ENCODE measurements at places on chromosomes 16 and 17.
A peak's percentile ranks its signal among the peaks of the same experiment; 100 is the strongest.

DNA sequence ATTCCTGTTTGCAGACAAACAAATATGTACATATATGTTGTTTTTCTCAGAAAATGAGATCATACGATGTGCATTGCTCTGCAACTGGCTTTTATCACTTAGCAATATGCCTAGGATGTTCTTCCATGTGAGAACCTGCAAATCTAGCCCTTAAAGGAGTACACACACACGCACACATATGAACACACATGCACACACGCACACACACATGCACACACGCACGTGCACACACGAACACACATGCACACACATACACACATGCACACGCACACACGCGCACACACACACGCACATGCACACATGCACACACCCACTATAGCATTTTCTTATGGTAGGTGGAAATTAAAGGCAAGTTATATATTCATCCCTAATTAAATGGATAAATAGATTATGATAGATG lies 8.1 kb upstream of the OR2C1 start:
- DNase-seq, result no peak

DNA sequence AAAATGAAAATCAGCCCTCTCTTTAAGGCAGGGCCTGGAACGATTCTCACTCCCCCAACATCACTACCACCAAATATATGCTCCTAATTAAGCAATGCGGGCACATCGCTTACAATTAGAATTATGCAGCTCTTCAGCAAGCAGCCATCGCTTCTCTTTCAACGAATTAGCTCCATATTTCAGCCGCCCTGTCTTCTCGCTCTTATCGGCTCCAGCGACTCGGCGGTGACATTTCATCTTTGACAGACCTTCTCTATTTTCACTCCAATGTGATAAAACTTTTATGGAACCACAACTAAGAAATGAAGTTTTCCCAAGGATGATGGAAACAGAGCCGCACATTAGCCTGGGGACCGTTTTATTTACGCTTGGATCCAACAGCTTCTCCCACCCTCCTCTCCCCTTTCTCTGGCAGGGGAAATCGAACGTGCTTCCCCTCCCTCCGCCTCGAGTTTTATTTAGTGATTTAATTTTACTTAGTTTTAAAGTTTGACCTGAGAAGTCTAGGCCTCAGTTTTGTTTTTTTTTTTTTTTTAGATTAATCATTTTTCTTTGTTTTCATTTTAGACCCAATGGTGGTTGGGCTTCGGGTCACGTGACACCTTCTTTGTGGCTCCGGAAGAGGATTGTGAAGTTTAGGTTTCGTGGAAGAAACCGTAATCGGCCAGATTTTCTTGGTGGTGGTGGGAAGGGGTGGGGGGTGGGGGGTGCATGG lies 3.1 kb upstream of the HOXB2 start:
- peak; percentile 13 for DNase-seq

GRCh38 chr16:1496464-1496863 lies 3.3 kb downstream of the TELO2 start:
- no peak for DNase-seq

DNA sequence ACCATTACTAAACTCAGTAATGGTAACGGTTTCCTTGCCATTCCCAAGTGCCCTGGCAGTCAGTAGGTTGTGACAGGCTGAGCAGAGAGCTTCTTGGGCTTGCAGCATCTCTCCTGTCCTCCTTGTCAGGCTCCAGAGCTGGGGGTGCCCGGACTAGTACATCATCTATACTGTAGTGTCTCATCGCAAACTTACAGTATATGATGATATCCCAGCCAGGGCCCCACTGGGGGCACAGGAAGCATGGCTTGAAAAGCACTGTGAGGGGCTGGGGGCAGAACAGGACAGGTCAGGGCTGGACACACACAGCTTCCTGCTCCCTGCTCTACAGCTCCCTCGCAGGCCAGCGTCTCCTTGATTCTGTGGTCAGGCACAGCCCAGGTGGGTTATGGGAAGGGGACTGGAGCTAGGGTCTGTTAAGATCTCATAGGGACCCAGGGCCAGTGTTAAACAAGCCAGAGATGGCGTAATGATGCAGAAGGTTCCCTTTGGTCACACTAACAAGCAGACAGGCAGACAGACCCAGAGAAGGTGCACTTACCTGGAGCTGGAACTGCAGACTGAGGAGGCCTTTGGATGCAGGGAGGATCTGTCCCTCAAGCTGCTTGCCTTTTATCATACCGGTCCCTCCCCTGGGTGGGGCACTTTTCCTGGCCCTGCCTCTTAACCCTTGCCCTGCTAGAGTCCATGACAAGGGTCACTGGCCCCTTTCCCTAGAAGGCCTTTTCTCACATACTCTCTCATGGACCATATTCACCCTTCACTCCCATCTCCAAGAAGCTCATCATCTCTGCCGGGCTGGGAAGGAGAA lies 6.8 kb downstream of the ERAL1 start:
- no peak for DNase-seq

- DNase-seq, result no peak
Observed at GRCh38 chr16:86037999-86038925, 139.3 kb downstream of the IRF8 start.

DNA sequence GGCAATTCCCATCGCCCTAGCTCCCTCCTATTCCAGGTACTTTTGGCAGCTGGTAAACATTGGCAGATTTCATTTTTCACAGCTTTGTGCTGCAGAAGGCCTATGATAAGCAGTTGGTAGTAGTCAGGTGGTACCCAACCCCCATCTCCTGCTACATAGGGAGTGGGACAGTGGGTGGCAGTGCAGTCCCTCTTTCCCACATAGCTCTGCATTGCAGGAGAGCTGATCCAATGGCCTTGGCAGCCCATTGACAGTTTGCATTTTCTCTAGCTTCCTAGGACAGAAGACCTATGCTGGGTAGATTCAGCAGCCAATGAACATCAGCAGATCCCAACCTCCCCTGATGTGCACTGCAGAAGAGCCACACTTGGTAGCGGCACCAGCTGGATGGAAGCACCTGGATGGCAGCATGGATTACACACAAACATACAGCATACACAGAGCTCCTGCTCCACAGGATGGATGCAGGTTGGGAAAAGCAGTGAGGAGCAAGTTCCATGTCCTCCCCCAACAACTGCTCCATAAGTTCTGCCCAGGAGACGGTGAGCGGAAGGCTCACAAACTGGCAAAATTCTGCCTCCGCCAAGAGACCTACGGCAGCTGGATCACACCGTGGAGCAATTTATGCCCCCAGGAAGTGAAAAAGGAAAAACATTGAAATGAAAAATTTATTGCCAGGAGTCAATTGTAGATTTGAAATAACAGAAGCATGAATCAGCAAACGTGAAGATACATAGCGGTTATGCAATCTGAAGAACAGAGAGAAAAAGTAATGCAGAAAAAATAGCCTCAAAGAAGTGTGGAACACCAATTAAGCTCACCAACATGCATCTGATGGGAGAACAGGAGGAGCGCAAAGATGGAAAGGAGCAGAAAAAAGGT lies 95.7 kb downstream of the CACNG1 start:
- DNase-seq, result no peak

- no peak for DNase-seq
Observed at GRCh38 chr17:64178011-64178825, 48.3 kb upstream of the ERN1 start.

- DNase-seq, result no peak
Observed at GRCh38 chr16:21989133-21989532, 11.8 kb downstream of the PDZD9 start.

- no peak for DNase-seq
Observed at GRCh38 chr16:84753412-84754326, 53.9 kb downstream of the USP10 start.

DNA sequence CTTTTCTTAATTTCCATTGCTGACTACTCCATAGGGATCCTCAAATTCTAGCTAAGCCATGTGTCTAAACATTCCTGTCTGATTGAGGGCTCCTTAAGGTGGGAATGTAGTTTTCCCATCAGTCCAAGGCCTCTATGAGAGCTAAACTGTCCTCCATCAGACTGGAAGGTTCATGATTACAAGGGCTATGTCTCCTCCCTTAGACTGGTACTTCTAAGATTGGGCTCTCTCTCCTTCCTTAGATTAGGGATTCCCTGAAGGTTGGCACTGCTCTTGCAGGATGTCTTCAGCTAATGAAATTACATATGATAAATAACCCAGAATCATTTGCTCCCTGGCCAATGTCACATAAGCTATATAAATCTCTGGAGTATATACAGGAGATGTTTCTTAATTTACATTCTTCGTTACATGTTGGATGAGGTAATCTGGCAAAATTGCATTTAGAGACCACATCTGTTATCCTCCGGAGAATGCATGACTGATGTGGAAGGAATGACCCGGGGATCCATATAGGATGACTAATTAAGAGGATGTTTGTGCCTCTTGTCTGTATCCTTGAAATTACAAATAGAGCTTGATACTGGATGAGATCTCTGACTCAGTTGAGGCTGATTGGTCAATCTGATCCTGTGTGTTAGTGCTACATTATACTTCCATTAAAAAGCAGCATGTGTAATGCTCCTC lies 14.2 kb downstream of the B4GALNT2 start:
- no peak for DNase-seq

DNA sequence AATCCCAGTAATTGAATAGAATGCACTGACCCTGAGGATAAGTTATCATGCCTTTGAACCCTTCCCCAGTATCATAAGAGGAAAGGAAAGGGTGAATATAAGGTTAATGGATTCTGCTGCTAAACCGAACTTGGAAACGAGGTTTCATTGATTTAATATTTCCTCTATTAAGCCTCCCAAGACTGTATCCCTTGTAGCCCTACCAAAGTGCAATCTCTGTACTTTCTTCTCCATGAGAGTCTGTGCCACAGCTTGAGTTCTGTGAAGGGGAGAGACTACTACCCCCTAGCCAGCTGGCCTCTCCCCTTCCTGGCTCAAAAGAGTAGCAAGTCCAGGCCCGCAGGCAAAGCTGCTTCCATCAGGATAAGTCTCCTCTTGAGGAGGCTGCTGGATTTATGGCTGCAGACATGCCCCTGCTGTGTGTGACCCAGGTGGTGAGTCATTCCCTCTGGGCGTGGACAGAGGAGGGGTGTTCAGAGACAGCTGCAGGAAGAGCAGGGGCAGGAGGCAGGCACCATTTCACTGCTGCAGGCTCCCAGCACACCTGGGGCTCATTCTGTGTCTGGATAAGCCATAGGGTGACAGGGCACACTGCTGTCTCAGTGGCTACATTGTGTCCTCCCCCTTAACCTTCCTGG lies 58.4 kb downstream of the TOM1L2 start:
- no peak for DNase-seq

DNA sequence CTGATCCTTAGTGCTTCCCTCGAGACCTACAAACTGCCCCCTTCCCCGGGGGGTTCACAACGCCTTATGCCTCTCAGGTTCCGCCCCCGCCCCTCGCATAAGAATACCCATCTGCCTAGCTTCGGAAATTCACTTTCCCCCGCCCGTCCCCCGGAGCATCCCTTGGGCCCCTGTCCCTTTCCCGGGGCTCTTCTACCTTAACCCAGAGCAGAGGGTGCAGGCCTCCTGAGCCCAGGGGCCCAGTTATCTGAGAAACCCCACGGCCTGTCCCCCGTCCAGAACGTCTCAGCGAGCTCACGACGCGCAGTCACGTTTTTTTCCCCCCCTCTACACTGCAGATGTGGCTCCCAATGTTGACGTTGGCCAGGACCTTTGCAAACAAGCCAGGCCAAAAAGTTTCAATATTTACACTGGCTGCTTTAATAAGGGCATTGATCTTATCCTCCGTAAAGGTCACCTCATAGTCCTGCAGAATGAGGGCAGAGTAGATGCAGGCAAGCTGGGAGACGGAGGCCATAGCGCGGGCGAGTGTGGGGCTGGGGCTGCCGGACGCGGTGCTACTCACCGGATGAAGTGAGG lies 1.4 kb upstream of the NBR1 start:
- DNase-seq, result no peak

DNA sequence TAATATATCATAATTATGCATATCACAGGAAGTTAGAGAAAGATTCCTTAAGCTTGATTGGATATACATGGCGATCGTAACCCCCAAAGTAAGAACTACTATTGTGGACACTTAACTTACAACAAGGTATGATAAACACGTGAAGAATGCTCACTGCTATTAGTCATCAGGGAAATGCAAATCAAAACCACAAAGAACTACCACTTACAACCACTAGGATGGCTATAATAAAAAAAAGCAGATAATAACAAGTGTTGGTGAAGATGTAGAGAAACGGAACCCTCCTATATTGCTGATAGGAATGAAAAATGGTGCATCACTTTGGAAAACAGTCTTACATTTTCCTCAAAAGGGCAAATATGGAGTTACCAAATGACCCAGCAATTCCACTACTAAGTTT lies 265.9 kb downstream of the SLC39A11 start:
- DNase-seq, result no peak

DNA sequence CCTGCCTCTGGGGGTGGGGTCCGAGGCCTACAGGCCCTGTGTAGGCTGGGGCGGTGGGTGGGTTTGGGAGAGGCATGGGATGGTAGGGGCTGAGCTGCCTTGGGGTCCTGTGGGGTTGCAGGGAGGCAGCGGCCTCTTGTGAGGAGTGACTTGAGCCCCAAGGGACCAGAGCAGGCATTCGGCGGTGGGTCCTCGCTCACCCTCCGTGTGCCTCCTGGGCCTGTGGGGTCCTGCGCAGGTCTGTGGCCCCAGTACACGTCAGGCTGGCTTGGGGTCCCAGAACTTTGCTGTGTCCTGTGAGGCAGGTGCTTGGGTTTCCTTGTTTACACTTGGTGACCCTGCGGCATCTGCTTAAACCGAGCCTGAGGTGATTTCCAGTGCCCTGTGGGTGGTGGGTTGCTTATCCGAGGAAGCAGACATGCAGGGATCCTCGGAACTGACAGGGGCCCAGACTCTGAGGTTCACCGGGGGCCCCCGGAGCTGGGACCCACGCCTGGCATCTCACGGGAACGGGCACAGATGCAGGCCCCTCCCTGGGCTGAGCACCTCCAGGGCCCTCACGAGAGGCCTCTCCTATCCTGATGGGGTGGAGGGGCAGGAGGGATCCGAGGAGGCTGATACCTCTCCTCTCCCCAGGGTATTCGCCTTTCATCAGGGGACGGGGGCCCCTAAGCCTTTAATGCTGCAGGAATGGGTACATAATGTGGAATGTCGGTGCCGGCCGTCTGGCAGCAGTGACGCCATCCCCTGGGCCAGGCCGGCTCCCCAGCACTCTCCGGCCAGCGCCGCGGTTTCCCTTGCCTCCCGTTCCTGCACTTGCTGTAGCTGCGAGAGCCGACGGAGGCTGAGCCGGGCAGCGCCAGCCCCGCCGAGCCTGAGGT lies 7.7 kb downstream of the METRNL start:
- no peak for DNase-seq

GRCh38 chr17:72393553-72393952 lies 272.7 kb downstream of the SOX9 start:
- DNase-seq, result no peak

GRCh38 chr17:44842748-44843147 lies 4.9 kb upstream of the HIGD1B start:
- no peak for DNase-seq

DNA sequence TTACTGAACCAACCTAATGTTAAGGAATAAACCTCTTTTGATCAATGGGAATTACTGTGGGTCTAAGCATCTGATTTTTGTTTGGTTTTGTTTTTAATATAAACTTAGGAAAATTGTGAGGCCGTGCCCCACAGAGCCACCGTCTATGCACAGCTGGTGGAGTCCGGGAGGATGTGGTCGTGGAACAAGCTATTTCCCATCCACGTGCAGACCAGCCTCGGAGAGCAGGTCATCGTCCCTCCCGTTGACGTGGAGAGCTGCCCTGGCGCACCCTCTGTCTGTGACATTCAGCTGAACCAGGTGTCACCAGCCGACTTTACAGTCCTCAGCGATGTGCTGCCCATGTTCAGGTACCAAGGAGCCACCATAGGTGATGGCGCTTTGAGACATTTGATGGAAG lies 28.4 kb downstream of the PRMT7 start:
- no peak for DNase-seq
